Parietal lobe (tissue), 2 donors: ENCODE measurements at places on chromosomes 3 and 15. TPM values are rescaled to one million over a fixed set of nuclear protein-coding genes. Genes with fewer than 3 reads are reported as not detected.

SNUPN gene
- total RNA-seq = 25.0 TPM

CLRN1 gene
- total RNA-seq = not detected

FHIT gene
- 4.7 TPM for total RNA-seq

CACNA2D3 gene
- 16.6 TPM for total RNA-seq

CCR9 gene
- total RNA-seq = not detected

IL17RC gene
- 6.6 TPM for total RNA-seq

DUOX2 gene
- total RNA-seq = not detected

SPINK8 gene
- not detected for total RNA-seq

CCPG1 gene
- 57.6 TPM for total RNA-seq

C3orf20 gene
- 0.31 TPM for total RNA-seq

GOLGA6L7 gene
- total RNA-seq = not detected

SH3GL3 gene
- total RNA-seq = 121 TPM

TMCO5A gene
- not detected for total RNA-seq

POLQ gene
- total RNA-seq = 3.8 TPM

ITGA11 gene
- total RNA-seq = 0.94 TPM

TMEM158 gene
- total RNA-seq = 21.3 TPM

INSYN1 gene
- 28.5 TPM for total RNA-seq

LDHAL6B gene
- total RNA-seq = not detected

C15orf40 gene
- total RNA-seq = 28.8 TPM

FSD2 gene
- not detected for total RNA-seq

ITIH1 gene
- not detected for total RNA-seq

NR2E3 gene
- not detected for total RNA-seq

PCLAF gene
- total RNA-seq = 5.9 TPM

CAND2 gene
- 25.7 TPM for total RNA-seq

CD96 gene
- total RNA-seq = not detected

TGM5 gene
- total RNA-seq = not detected

DNAJA4 gene
- 50.1 TPM for total RNA-seq

FBLN2 gene
- total RNA-seq = 4.1 TPM

PLA2G4E gene
- total RNA-seq = not detected

CCDC39 gene
- 0.63 TPM for total RNA-seq

CTXN2 gene
- total RNA-seq = 0.63 TPM

LSAMP gene
- total RNA-seq = 91.4 TPM

OXSR1 gene
- 57.0 TPM for total RNA-seq

TRIM59 gene
- total RNA-seq = 14.1 TPM

SPATA12 gene
- not detected for total RNA-seq

CNTN3 gene
- total RNA-seq = 37.9 TPM

CXCR6 gene
- not detected for total RNA-seq

RTP3 gene
- total RNA-seq = not detected

ARL14 gene
- total RNA-seq = not detected

CRABP1 gene
- 5.3 TPM for total RNA-seq

SLC12A1 gene
- total RNA-seq = 2.2 TPM

KLHL6 gene
- total RNA-seq = 0.63 TPM

ANKRD34C gene
- total RNA-seq = not detected

SNX22 gene
- total RNA-seq = 9.7 TPM

MEGF11 gene
- 3.8 TPM for total RNA-seq

SLC28A2 gene
- not detected for total RNA-seq

GP5 gene
- not detected for total RNA-seq
